Kidney (tissue), 22 donors: ENCODE measurements at places on chromosomes 2 and 18.

DNA sequence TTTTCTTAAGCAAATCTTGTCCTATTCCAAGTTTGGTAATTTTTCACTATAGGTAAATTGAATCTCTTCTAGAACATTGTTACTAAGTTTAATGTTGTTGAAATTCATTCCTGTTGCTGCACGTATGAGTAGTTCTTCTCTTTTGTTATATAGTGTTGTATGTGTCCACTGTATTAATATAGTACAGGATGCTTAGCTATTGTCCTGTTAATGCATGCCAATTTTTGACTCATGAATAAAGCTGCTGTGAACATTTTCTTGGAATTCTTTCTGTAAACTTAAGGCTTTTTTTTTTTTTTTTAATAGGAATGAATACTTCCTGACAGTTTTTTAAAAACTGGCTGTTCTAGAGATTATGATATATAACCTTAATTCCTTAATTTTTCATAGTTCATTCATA, 326.9 kb downstream of the SLC4A3 start:
- DNase-seq, result no peak

GRCh38 chr2:163436963-163437362, 298.8 kb downstream of the FIGN start:
- no peak for DNase-seq

DNA sequence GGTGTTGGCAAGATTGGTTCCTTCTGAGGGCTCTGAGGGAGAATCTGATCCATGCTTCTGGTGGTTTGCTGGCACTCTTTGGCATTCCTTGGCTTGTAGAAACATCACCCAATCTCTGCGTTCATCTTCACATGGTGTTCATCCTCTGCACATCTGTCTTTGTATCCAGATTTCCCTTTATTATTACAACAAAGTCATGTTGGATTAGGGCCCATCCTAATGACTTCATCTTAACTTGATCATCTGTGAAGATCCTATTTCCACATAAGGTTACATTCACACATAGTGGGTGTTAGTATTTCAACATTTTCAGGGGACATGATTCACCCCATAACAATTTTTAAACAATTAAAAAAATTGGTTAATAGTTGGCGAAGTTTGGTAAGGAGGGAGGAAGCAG, 177.4 kb upstream of the CWC22 start:
- DNase-seq, result no peak

DNA sequence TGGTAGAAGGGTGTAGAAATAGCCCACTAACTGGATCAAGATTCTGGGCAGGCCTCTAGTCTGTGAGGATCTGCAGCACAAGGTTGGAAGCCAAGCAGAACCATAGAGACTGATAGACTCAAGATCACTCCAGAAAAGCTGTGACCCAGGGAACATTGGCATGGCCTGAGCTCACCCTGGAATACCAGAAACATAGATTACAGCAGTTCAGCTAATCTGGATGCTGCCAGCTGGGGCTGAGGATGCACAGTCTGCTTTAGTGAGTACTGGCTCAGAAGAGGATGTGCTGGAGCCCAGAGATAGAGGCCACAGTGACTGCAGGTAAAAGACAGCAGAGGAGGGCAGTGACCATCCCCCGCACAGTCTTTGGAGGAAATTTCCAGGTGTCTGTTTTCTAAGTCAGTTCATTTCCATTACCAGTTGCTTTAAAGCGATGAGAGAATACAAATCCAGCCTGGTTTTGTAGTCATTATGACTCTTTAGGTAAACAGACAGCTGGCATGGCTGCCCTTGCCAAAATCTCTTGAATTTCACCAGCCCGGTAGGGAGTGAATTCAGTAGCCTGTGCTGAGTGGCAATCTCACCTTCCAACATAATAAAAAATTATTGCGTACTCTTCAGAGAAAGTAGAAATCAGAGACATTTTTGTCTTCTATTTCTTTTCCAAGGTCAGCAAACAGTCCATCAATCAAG, 119.2 kb downstream of the ANTXR1 start:
- no peak for DNase-seq

GRCh38 chr2:224722250-224722649, 6.1 kb upstream of the CCDC195 start:
- DNase-seq, result no peak

- no peak for DNase-seq
These were observed 33.4 kb downstream of the ARHGAP25 start for GRCh38 chr2:68767996-68768395.

DNA sequence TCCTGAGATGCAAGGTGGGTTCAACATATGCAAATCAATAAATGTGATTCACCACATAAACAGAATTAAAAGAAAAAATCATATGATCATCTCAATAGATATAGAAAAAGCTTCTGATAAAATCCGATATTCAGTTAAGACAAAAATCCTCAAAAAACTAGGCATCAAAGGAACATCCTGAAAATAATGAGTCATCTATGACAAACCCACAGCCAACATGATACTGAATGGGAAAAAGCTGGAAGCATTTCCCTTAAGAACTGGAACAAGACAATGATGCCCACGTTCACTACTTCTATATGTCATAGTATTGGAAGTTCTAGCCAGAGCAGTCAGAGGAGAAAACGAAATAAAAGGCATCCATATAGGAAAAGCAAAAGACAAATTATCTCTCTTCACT, 80.4 kb downstream of the MYO3B start:
- no peak for DNase-seq

- no peak for DNase-seq
These were observed 27.5 kb downstream of the ABCA12 start for GRCh38 chr2:215110918-215111317.

DNA sequence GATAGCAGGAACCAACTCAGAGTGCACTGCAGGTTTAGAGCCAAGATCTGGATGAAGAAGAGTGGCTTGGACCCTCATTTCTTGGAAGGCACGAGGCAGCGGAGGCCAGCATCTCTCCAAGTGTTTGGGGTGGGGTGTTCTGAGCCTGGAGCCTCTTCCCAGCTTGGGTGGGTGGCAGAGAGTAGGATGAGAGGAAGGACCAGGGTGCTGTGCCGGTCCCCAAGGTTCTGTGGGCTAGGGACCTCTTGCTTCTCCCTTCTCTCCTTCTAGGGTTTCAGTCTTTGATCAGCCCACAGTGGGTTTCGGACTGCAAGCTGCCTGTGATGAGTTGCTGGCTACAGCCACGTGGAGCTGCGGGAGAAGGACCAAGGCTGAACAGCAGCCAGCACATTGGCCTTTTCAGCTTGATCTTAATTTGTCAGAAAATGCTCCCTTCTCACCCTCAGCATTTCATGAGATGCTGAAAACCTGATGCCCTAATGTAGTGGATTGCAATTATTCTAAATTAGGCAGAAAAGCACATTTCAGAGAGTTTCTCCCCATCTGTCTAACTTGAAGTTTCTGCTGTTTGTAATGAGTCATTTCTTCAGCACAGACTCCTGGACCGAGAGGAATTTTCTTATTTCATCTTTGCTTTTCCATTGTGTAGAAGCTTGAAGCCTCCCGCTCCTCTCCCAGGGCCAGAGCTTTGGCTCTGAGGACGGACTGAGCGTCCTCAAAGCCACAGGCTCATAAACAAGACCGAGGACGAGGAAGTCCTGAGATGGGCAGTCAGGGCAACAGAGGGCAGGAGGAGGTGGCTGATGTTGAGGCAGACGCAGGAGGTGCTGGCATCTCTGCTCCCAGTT, 99.1 kb upstream of the HDAC4 start:
- DNase-seq, result no peak

- DNase-seq, result no peak
These were observed 338.7 kb downstream of the CDH2 start for GRCh38 chr18:27838225-27838624.

DNA sequence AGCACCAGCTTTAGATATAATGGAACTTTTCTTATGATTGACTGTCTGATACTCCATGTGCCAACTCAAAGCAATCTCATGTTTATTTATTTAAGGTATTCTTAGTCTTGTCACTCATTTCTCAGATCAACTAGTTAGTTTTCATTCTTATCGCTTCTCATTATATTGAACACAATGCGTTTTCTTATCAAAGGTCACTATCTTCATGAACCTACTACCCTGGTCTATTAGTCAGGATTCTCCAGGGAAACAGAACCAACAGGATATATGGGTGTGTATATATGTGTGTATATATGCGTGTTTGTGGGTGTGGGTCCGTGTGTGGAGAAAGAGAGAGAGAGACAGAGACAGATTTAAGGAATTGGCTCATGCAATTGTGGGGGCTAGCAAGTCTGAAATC, 619.9 kb downstream of the ZEB2 start:
- DNase-seq, result no peak
